Posterior vena cava (tissue), 2 donors: ENCODE measurements at places on chromosomes 1 and 21.

GRCh38 chr1:15296585-15297321 is 49.7 kb downstream of the FHAD1 start:
- no peak for DNase-seq

- no peak for DNase-seq
Observed at GRCh38 chr1:32925403-32926162, 24.4 kb upstream of the TMEM54 start.

DNA sequence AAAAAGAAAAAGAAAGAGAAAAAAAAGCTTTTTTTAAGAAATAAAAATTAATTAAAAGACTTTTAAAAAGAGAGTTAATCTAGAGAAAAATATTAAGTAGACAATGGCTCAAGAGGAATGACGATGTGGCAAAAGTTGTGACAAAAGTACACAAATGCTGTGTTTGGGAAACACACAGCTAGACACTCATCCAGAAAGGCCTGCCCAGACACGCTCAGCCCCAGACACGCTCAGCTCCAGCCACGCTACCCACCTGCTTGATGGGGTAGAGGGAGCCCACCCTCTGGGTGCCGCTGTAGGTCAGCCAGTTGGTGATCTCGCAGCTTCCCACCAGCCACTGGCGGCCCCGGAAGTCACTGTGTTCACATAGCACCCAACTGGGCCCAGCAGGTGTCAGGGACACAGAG is 10.2 kb downstream of the CD52 start:
- no peak for DNase-seq

DNA sequence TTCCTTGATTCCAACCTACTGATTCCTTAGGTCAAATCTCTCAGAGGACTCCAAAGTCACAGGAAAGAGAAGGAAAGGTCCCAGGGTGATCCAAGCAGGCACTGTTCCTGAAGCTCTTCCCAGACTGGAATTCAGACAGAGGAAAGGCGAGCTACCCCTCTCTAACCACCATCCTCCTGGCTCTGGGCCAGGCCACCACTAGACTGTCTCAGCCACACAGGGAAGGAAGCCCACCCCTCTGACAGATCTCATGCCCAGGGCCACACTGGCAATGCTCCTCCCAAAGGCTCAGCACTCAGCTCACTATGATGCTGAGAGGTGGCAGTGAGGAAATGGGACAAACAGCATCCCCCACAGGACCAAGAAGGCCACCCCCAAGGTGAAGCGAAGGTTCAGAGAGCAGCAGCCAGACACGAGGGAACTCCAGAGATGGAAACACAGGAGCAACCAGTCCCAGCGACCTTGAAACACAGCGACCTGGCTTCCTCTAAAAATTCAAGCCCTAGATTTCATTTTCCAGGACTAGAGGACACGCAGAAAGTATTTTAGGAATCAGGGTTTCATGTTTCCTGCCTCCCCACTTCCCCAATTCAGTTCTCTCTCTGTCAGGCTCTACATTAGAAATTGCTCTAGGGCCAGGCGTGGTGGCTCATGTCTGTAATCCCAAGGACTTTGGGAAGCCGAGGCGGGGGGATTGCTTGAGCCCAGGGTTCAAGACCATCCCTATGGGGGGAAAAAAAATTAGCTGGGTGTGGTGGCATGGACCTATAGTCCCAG is 18.8 kb downstream of the PIK3C2B start:
- DNase-seq = no peak

- peak; percentile 72 for DNase-seq
Observed at GRCh38 chr1:27144049-27144748, 10.7 kb downstream of the SLC9A1 start.

DNA sequence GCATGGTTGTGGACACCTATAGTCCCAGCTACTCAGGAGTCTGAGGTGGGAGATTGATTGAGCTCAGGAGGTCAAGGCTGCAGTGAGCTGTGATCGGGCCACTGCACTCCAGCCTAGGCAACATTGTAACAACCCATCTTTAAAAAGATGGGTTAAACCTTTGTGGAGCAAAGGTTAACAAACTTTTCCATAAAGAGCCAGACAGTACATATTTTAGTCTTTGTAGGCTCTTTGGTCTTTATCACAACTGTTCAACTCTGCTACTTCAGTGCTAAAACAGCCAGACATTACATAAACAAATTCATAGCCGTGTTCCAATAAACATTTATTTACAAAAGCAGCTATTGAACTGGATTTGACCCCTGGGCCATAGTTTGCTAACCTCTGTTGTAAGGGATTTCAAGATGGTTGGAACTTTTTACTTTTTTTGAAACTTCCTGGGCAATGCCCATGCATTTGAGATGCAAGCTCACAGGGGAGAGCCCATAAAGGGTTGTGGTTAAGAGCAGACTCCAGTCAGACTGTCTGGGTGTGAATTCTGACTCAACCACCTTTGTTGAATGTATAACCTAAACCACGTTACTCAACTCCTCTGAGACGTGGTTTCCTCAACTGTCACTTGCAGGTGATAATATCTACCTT is 10.8 kb downstream of the INAVA start:
- peak; percentile 26 for DNase-seq
